ENCODE measurements at places on chromosomes 6 and 20.

GRCh38 chr6:32697031-32697430, 30.6 kb upstream of the HLA-DQB1 start:
- no peak for DNase-seq

GRCh38 chr20:35607003-35607735, 8.5 kb upstream of the SPAG4 start:
- DNase-seq, result peak; percentile 18

GRCh38 chr6:139472351-139473015, 98.0 kb upstream of the CITED2 start:
- DNase-seq, result no peak

GRCh38 chr6:161140554-161140875, 133.3 kb downstream of the AGPAT4 start:
- no peak for DNase-seq

DNA sequence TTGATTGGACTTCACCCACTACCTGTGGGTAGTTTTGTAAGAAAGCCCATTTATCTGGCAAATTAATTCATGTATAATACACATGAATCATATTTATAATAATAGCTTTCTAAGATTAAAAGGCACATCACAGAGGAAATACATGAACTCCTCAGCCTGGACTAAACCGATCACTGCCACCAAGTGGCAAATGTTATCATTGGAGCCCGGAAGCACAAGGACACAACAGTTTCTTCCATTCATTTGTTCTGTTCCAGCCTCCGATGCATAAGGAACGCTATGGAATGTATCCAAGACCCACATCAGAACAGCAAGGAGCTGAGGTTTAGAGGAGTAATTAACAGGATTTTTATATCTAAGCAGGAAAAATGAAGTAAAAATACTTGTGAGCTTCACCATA, 13.9 kb upstream of the IPCEF1 start:
- peak; percentile 32 for DNase-seq

- DNase-seq, result no peak
Observed at GRCh38 chr6:38937839-38938613, 110.6 kb upstream of the GLP1R start.

- no peak for DNase-seq
Observed at GRCh38 chr20:9576695-9577094, 62.3 kb downstream of the LAMP5 start.

- no peak for DNase-seq
Observed at GRCh38 chr20:8645326-8645725, 423.6 kb upstream of the PLCB4 start.

DNA sequence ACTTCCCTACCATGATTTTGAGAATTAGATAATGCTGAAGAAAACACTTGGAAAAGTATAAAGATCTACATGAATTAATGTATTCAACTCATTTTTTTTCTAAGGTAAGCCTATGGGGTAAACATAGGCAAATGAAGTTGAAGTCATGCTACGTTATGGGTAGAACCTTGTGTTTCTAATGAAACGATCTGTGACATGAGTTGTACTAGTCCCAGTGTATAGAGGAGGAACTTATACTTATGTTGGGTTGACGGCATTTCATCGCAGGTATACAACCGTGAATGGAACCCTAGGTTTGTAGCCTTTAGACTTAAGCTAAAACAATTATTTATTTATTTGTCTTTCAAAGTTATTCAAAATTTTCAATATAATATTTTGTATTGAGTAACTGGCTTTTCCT, 2.6 kb downstream of the SLC35F1 start:
- DNase-seq, result no peak

- DNase-seq, result no peak
Observed at GRCh38 chr6:17740559-17741220, 34.0 kb upstream of the NUP153 start.

DNA sequence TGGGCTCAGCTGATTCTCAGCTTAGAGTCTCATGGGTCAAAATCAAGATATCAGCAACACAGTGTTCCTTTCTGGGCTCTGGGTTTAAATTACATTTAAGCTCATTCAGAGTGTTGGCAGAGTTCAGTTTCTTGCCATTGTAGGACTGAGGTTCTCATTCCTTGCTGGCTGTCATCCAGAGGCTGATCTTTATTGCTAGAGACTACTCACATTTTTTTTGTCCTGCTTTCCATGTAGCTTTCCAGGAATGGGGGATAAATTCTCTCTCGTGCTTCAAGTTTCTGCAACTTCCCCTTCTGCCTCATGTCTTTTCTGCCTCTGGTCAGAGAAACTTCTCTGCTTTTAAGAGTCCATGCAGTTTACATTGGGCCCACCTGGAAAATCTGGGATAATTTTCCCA, 86.9 kb downstream of the RFX6 start:
- no peak for DNase-seq
